ENCODE measurements at places on chromosomes 7 and 10. TPM values are rescaled to one million over a fixed set of nuclear protein-coding genes. Genes with fewer than 3 reads are reported as not detected.

- DNase-seq: no peak
- no peaks in the 10 kb centered on the region for H3K36me3 ChIP-seq
- H3K4me1 ChIP-seq: no peaks in the 10 kb centered on the region
- H3K27me3 ChIP-seq: no peaks in the 10 kb centered on the region
- no peak overlapping the region for H3K27ac ChIP-seq
Observed at GRCh38 chr7:134167250-134167649, 40.1 kb downstream of the LRGUK start.

GRCh38 chr10:101071267-101071884, 9.6 kb downstream of the KAZALD1 start:
- peaks cover 13% of the 10 kb centered on the region for H3K4me1 ChIP-seq
- DNase-seq: no peak
- H3K27me3 ChIP-seq: no peaks in the 10 kb centered on the region

- no peaks in the 10 kb centered on the region for H3K27me3 ChIP-seq
- no peaks in the 10 kb centered on the region for H3K4me1 ChIP-seq
- no peak overlapping the region for H3K27ac ChIP-seq
- no peaks in the 10 kb centered on the region for H3K36me3 ChIP-seq
Observed at GRCh38 chr7:28228396-28228795, 47.8 kb upstream of the JAZF1 start.

GRCh38 chr10:108462005-108462404, 1297.5 kb upstream of the SORCS1 start:
- H3K4me3 ChIP-seq: no peak overlapping the region
- no peaks in the 10 kb centered on the region for H3K27me3 ChIP-seq
- H3K4me1 ChIP-seq: no peaks in the 10 kb centered on the region
- no peak for DNase-seq

- no peak overlapping the region for H3K27ac ChIP-seq
- H3K4me3 ChIP-seq: no peak overlapping the region
- H3K36me3 ChIP-seq: no peaks in the 10 kb centered on the region
Observed at GRCh38 chr7:52723606-52724005, 311.8 kb upstream of the POM121L12 start.

GRCh38 chr10:90302758-90303481, 554.9 kb downstream of the HTR7 start:
- no peak for DNase-seq
- no peaks in the 10 kb centered on the region for H3K27me3 ChIP-seq
- no peak overlapping the region for H3K4me3 ChIP-seq
- H3K27ac ChIP-seq: no peak overlapping the region
- H3K36me3 ChIP-seq: no peaks in the 10 kb centered on the region

DNA sequence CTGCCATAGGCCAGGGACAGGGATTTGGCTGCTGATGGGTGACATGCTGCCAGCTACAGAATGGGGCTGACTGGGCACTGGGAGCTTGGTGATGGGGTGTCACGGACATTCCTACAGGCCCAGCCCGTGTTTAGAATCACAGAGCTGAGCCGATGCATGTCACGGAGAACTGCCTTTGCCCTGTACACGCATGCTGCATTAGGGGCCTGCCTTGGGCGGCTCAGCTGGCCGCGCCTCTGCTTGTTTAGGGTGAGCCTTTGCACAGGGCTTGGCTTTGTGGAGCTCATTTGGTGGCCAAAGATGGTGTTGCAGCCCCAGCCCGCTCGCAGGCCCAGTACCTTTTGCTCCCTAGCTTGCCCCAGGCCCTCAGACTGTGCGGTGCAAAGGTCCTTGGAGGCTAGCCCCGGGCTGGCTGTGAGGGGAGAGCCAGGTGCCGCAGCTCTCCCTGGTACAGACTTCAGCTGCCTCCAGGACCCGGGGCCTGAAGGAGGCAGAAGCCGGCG, 108.4 kb upstream of the BTBD16 start:
- no peak overlapping the region for H3K27ac ChIP-seq
- no peak for DNase-seq
- H3K4me1 ChIP-seq: peaks cover 20% of the 10 kb centered on the region
- H3K36me3 ChIP-seq: no peaks in the 10 kb centered on the region
- no peaks in the 10 kb centered on the region for H3K27me3 ChIP-seq

DNA sequence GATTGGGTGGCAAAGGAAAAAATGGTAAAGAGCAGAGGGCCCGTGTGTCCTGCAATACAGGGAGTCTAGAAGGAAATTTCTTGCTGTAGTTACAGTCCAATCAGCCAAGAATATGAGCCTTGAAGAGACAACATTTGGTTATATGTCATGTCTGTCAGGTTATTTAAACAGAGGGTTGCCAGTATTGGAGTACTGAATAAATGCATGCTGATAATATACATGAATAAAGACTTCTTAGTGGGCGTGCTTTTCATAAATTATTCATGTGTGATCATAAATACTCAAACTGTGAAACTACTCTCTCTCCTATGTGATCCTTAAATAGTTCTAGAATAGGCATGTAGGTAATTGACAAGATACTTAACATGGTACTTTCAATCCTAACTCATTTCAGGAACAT, 249.0 kb downstream of the CRPPA start:
- H3K4me3 ChIP-seq: no peak overlapping the region
- no peaks in the 10 kb centered on the region for H3K36me3 ChIP-seq
- DNase-seq: no peak
- H3K27ac ChIP-seq: no peak overlapping the region

- H3K36me3 ChIP-seq: no peaks in the 10 kb centered on the region
- no peaks in the 10 kb centered on the region for H3K27me3 ChIP-seq
- DNase-seq: no peak
- peaks cover 10% of the 10 kb centered on the region for H3K4me1 ChIP-seq
- no peak overlapping the region for H3K4me3 ChIP-seq
Observed at GRCh38 chr10:94076325-94076841, 82.7 kb downstream of the PLCE1 start.

DNA sequence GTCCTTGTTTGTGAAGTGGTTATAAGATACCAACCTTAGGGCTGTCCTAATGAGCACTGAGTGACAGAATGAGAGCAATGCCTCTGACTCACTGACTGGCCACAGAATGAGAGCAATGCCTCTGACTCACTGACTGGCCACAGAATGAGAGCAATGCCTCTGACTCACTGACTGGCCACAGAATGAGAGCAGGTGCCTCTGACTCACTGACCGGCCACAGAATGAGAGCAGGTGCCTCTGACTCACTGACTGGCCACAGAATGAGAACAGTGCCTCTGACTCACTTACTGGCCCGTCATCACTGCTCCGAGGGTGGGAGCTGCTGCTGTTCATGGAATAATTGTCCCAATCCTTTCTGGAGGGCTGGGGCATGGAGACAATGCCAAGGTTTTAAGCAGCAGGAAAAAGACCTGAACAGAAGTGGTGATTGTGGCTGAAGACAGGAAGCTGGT, 265.2 kb upstream of the PPP2R2D start:
- H3K27me3 ChIP-seq: no peaks in the 10 kb centered on the region
- DNase-seq: peak; percentile 70
- no peak overlapping the region for H3K4me3 ChIP-seq
- no peaks in the 10 kb centered on the region for H3K4me1 ChIP-seq

- no peaks in the 10 kb centered on the region for H3K36me3 ChIP-seq
- H3K4me1 ChIP-seq: no peaks in the 10 kb centered on the region
- no peak for DNase-seq
- no peaks in the 10 kb centered on the region for H3K27me3 ChIP-seq
- H3K4me3 ChIP-seq: no peak overlapping the region
- H3K27ac ChIP-seq: no peak overlapping the region
Observed at GRCh38 chr10:126155528-126155927, 232.7 kb downstream of the ADAM12 start.

- DNase-seq: no peak
- no peak overlapping the region for H3K27ac ChIP-seq
- H3K36me3 ChIP-seq: no peaks in the 10 kb centered on the region
- no peaks in the 10 kb centered on the region for H3K27me3 ChIP-seq
- no peaks in the 10 kb centered on the region for H3K4me1 ChIP-seq
Observed at GRCh38 chr10:70540789-70541360, 61.7 kb downstream of the PRF1 start.

- H3K27me3 ChIP-seq: no peaks in the 10 kb centered on the region
- H3K27ac ChIP-seq: no peak overlapping the region
- peaks cover 7% of the 10 kb centered on the region for H3K4me1 ChIP-seq
- no peaks in the 10 kb centered on the region for H3K36me3 ChIP-seq
Observed at GRCh38 chr10:36345807-36346206, 703.7 kb upstream of the FZD8 start.

GRCh38 chr10:129483430-129484010, 16.5 kb downstream of the MGMT start:
- no peaks in the 10 kb centered on the region for H3K27me3 ChIP-seq
- no peaks in the 10 kb centered on the region for H3K4me1 ChIP-seq
- no peak overlapping the region for H3K4me3 ChIP-seq
- no peaks in the 10 kb centered on the region for H3K36me3 ChIP-seq

GRCh38 chr10:96073722-96074121, 30.3 kb downstream of the CCNJ start:
- no peak overlapping the region for H3K4me3 ChIP-seq
- no peaks in the 10 kb centered on the region for H3K36me3 ChIP-seq
- no peak overlapping the region for H3K27ac ChIP-seq
- no peak for DNase-seq
- H3K4me1 ChIP-seq: no peaks in the 10 kb centered on the region

GRCh38 chr10:33320288-33320687, 14.2 kb downstream of the NRP1 start:
- peaks cover 14% of the 10 kb centered on the region for H3K4me1 ChIP-seq
- H3K4me3 ChIP-seq: no peak overlapping the region
- no peak overlapping the region for H3K27ac ChIP-seq

- H3K4me3 ChIP-seq: peak within 1 kb of the TSS; percentile 80
- peaks cover 32% of the 10 kb centered on the region for H3K4me1 ChIP-seq
- H3K36me3 ChIP-seq: no peaks in the 10 kb centered on the region
- no peaks in the 10 kb centered on the region for H3K27me3 ChIP-seq
Observed at GRCh38 chr10:59362144-59362958, at the start of gene FAM13C. FAM13C (minus strand) TSS chr10:59362549; CDS start chr10:59362460, 89 bp downstream.

- H3K36me3 ChIP-seq: no peaks in the 10 kb centered on the region
- no peaks in the 10 kb centered on the region for H3K27me3 ChIP-seq
- DNase-seq: no peak
Observed at GRCh38 chr7:45702751-45703150, 128.6 kb downstream of the ADCY1 start.

DNA sequence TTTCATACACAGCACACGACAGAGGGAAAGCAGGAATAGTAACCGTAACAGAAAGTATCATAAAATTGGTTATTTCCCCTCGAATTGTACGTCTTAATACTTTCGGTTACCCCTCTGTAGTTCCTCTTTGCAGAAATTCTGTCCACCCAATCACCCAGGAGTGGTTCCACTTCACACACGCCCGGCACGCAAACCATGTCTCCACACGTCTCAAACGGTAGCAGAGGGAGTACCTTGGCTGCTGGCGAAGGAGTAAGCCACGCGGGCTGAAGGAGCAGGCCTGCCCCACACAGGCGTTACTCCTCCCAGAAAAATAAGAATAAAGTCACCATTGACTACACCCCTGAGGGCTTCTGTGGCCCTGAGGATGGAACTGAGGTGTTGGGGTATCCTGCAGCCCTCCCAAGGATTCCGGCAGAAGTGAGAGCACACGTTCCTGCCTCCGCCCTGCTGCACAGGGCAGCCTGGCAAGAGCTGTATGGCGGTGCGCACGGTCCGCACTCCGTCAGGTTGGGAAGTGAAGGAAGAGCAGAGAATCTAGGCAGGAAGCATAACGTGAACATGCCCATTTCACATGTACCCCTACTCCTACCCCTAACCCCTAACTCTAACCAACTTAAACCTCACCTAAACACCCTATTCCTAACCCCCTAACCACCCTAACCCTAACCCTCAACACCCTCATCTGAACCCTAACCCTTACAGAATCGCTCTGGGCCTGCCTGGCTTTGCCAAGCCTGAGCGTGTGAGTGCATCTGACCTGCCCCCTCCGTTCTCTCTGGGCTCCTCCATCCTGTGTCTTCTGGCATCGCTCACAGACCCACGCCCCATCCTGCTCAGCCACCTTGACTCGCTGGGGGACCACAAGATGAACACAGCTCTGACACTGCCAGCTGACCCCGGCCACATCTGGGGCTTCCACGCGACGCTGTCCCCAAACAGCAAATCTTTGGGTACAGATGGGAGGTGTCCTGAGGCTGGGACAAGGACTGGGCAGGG, 18.2 kb downstream of the GPR146 start:
- H3K4me3 ChIP-seq: no peak overlapping the region
- H3K27me3 ChIP-seq: no peaks in the 10 kb centered on the region

Gene CHAT
- total RNA-seq: not detected

Gene INA
- 3.9 TPM for total RNA-seq

Gene MALSU1
- 56.7 TPM for total RNA-seq

Gene DHTKD1
- total RNA-seq: 13.3 TPM

Gene IKZF1
- total RNA-seq: 44.9 TPM

Gene PRKAR1B
- total RNA-seq: 31.4 TPM

Gene ZNF239
- total RNA-seq: 3.2 TPM

Gene PDE6C
- not detected for total RNA-seq

Gene CRHR2
- total RNA-seq: not detected
